ENCODE measurements at places on chromosomes 7 and 10. TPM values are rescaled to one million over a fixed set of nuclear protein-coding genes. Genes with fewer than 3 reads are reported as not detected.

DNA sequence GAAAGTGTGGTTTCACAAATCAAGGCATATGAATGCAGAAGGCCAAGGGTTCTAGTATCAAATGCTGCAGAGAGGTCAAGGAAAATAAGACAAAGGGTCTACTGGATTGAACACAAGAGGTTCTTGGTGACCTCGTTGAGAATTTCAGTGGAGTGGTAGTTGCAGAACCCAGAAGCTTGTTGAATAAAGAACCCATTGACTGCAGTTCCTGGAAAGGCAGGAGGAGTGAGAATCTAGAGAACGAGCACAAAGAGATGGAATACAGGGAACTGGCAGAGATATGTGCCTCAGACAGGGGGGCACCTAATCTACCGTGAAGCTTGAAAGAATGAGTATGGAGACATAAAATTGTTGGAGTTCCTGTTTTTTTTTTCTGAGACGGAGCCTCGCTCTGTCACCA, 3.5 kb upstream of the SEPTIN7 start:
- DNase-seq, result no peak

GRCh38 chr7:115227473-115228235, 305.8 kb downstream of the MDFIC start:
- DNase-seq, result no peak

DNA sequence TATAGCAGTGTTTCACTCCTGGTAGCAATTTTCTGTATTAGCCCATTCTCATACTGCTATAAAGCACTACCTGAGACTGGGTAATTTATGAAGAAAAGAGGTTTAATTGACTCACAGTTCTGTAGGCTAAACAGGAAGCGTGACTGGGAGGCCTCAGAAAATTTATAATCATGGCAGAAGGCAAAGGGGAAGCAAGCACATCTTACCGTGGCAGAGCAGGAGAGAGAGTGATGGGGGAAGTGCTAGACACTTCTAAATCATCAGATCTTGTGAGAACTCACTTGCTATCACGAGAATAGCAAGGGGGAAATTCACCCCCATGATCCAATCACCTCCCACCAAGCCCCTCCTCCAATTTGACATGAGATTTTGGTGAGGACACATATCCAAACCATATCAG, 131.6 kb upstream of the EFCAB10 start:
- DNase-seq, result no peak

DNA sequence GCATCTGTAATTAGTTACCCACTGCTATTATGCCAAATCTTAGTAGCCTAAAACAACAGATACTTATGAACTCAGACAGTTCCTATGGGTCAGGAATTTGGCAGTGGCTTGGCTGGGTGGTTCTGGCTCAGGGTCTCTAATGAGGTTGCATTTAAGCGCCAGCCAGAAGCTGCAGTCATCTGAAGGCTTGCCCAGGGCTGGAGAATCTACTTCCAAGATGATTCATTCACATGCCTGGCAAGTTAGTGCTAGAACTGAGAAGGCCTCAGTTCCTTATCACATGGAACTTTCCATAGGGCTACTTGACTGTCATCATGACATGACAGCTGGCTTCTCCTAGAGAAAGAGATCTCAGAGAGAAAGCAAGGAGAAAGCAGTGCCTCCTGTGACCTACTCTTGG, 121.3 kb downstream of the AVL9 start:
- DNase-seq, result peak; percentile 95

- DNase-seq, result no peak
Measured at GRCh38 chr10:75435291-75435690, 3.9 kb downstream of the LRMDA start.

DNA sequence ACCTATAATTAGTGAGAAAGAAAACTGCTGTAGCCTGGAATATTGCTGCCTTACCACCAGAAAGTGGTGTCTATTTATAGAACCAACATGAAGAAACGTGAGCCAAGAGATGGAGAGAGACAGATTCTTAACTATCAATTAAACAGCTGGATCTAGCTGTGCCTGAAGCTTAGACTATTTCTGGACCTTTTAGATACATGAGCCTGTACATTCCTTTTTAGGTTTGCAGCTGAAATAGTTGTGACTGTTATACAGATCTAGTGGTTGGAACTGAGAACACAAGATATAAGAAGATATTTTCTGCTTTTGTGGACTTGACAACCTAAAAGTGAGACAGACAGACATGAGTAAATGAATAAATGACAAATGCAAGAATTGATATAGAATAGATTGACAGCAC, 73.4 kb downstream of the CDK14 start:
- no peak for DNase-seq

DNA sequence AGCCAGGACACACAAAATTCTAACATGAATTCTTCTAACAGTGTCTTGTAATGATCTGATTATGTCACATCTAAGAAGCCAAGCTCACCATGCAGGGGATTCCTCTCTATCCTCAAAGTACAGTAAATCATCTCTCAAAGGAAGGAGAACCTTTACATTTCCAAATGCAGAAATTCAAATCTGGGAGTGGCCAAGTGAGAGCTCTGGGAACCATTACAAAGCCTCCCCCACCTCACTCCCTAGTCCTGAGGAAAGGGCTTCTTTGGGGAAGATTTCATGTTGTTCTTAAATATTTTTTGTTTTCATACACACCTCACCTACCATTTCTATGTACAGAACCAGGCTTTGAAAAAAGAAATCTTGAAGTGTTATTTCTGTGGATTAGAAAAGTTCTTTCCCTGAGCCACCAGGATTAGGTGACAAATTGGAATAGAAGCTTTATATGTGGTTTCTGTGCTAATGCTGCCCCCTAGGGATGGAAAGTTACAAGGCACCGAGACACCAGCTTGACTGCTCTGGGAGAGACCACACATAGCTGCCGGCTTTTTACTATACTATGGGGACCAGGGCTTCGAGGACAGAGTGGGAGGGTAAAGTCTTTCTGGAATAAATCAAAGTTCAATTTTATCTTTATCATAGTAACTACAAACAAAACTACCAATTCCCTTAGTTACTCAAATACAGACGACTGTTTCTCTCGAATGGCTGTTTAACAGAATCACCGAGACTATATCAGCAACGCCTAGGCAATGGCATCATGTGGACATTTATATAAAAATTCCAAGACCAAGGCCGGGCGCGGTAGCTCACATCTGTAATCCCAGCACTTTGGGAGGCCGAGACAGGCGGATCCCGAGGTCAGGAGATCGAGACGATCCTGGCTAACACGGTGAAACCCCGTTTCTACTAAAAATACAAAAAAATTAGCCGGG, 116.1 kb downstream of the RNF216 start:
- peak; percentile 79 for DNase-seq

RBP3 gene
- not detected for total RNA-seq

CCDC186 gene
- total RNA-seq, result 10.0 TPM

PDZD8 gene
- total RNA-seq, result 8.5 TPM

CLDN12 gene
- total RNA-seq, result 48.9 TPM
